ENCODE measurements at places on chromosomes 4 and X.

- no peak for DNase-seq
These were observed 48.5 kb upstream of the GPRIN3 start for GRCh38 chr4:89356086-89356485.

DNA sequence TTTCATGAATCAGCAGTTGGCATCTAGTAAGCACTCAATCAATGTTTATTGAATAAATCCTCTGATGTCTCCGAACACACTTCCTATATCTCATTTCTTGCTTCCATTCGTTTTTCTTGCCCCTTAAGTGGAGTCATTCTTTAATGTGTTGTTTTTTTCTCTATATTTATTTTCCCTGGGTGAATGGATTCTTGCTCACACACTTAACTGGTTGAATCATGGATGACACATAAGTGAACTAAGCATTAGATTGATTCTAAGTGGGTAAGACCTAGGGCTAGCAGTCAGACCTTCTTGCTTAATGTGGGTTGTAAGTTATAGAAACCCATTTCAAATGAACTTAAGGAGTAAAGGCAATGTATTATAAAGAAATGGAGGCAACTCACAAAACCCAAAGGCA lies 111.1 kb downstream of the RTL3 start:
- peak; percentile 72 for DNase-seq

GRCh38 chrX:78923198-78924015 lies 21.8 kb upstream of the P2RY10 start:
- DNase-seq = no peak

- DNase-seq = no peak
These were observed 727.7 kb upstream of the FAM241A start for GRCh38 chr4:111417521-111417920.

DNA sequence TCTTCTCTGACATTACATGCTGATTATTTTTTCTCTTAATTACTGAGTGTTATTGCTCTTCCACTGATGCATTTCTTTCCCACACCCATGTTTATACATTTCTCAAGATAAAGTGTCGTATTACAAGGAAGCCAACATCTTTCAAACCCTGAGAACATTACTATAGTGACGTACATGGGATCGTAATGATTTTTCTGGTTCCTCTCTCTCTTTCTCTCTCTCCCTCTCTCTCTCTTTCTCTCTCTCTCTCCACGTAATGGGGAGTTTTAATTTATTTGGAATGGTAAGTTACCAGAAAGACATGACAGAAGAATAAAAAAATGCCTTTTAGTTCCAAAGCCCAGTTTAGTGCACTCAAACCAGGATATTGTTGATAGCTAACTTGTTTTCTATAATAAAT lies 40.4 kb upstream of the MAPK10 start:
- no peak for DNase-seq

DNA sequence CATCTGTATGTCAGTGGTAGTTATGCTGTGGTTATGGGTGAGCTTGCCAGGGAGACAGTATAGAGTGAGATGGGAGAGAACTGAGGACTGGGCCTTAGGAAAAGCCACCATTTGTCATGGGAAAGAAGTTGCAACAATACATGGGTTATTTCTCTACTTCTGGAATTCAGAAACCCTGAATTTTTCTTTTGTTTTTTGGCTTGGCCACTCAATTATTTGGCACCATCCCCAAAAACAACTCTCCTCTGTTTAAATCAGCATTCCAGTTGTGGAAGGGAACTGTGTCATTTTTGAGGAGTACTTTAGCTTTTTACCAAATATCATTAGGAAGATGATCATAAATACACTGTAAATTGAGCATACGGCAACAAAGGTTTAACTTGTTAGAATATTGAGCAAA lies 41.1 kb upstream of the ACSL4 start:
- no peak for DNase-seq

DNA sequence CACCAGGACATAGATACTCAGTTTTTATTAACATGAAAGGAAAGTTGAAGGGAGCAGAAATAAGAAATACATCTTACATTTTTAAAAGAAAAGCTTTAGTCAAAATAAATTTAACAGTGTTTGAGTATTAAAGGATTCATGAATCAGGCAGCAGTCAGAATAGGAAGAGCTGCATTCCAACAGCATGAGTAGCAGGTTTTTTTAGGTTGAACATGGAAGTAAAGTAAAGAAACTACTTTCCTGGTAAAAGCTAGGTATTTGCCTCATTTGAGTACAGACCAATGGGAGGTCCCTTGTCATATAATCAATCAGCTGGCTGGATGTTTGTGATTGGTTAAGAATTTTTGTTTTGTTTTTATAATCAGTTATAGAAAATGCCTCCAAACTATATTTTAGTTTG lies 645.9 kb upstream of the INTU start:
- peak; percentile 67 for DNase-seq

DNA sequence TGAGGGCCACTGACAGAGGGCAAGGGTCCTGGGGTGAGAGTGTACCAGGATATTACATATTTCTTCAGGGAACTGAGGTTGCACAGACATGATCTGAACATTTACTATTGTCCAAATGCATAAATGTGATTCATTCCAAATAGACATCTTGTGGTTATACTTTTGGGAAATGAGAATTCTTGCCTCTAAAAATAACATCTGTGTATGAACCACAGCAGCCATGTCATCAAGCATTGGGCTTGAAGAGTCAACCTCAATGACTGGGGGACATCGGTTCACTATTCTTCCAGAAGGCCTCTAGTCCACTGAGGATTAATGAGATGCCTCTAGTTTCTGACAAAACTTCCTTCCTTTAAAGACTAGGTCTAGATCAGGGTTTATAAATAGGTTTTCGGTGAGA lies 193.1 kb upstream of the GPC4 start:
- peak; percentile 53 for DNase-seq

- DNase-seq = no peak
These were observed 28.2 kb upstream of the PPP2R2C start for GRCh38 chr4:6500481-6501140.

GRCh38 chr4:57492251-57492878 lies 382.2 kb upstream of the IGFBP7 start:
- no peak for DNase-seq

GRCh38 chr4:95290702-95291101 lies 258.1 kb downstream of the UNC5C start:
- DNase-seq = no peak

GRCh38 chrX:31209005-31209628 lies 137.3 kb upstream of the FTHL17 start:
- DNase-seq = no peak

GRCh38 chr4:76781698-76782595 lies 116.0 kb downstream of the SOWAHB start:
- DNase-seq = peak; percentile 79

- no peak for DNase-seq
These were observed 18.8 kb upstream of the C4orf36 start for GRCh38 chr4:86910820-86911684.

DNA sequence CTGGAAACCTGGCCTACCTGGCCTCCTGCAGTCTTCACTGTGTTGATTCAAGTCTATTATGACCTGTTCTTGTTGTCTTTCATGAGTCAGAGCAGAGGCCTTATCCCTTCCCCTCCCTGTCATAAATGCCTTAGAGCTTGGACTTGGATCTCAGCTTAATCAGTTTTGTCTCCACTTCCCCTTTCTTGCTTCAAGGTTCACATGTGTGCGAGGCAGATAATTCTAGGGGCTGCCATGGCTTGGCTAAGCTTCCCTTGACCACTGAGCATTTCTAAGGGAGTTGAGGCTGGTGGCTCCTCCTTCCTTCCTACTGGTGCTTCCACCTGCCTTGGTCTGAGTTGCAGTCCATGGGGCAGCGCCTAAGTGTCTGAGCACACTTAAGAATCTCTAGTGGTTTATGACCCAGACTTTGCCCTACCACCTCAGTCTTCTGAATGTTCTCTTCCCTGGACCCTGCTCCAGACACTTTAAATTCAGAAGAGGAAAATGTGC lies 1.7 kb upstream of the HEPH start:
- DNase-seq = peak; percentile 2

DNA sequence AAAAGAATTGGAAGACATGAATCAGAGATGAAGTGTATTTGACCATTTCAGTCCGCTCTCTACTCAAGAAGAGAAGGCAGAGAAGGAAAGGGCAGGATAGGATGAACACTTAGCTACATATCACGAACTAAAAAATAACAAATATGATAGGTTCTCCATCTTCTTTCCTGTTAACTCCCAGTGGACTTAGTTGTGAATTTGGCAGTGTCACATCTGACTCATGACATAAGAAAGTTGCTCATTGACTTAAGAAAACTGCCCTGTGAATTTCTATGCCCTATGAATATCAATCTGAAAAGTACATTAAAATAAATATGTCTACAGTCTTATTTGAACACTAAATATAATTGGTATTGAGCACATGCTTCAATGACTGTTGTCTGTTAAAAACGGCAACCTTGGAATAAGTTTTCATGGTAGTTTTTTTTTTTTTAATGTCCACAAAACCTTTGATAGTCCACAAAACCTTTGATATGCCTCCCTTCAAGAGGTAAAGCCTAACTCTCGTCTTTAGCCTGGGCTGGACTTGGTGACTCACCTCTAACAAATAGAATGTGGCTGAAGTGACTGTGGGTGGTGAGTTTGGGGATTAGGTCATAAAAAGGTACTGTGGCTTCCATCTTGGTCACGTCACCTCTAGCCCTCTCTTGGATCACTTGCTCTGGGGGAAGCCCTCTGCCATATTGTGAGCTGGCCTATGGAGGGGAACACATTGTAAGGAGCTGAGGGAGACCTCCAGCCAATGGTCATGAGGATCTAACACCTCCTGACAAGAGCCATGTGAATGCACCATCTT lies 184.7 kb upstream of the S100G start:
- DNase-seq = peak; percentile 15

GRCh38 chr4:183499801-183500200 lies 5.1 kb upstream of the ING2 start:
- DNase-seq = no peak

- DNase-seq = peak; percentile 31
These were observed 166.8 kb downstream of the SHROOM3 start for GRCh38 chr4:76601791-76602190.

DNA sequence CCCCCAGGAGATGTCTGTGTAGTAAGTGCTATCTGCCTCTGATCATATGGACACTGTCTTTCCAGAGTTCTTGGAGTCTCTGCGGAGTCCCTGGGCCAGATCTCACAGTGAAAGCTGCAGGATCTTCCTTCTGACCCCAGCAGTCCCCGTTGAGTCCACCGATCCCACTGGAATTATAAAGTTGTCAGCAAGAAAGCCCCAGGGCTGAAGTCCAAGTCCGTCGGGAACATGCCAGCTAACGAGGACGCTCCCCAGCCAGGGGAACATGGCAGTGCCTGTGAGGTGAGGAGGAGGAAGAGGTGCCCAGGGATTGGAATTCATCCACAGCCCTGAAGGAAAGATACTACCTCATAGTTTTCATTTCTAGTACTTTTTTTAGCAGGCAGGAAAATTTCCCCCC lies 9.3 kb downstream of the ZNF81 start:
- no peak for DNase-seq

DNA sequence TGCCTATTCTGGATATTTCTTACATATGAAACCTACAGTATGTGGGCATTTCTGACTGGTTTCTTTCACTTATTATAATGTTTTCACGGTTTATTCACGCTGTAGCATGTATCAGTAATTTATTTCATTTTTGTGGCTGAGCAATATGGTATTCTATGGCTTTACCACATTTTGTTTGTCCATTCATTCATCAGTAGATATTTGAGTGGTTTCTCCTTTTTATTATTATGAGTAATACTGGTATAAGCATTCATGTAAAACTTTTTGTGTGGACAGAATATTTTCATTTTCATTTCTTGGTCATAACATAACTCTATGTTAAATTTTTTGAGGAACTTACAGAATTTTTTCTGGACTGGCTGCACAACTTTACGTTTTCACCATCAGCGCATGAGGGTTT lies 122.7 kb upstream of the PABPC5 start:
- DNase-seq = no peak

GRCh38 chr4:120694973-120695372 lies 227.6 kb downstream of the PRDM5 start:
- peak; percentile 85 for DNase-seq

DNA sequence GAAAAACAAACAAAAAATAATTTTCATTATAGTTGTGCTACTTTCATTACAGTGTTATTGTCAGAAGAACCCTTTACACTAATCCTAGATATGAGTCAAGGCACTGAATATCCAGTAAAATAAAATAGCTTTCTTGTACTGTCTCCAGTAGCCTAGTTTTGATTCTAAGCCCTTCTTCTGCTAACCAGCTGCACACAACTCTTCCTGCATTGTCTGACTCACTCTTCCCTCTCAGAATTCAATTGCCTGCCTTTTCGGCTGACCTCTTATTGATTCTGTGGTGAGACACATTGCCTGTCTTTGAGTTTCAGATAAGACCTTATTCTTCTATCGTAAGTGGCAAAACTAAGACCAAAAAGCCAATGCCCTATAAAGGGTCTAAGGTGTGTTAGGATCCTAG lies 26.7 kb upstream of the PCDH18 start:
- DNase-seq = no peak

GRCh38 chrX:136488706-136489105 lies 959 bp downstream of the BRS3 start:
- DNase-seq = no peak

GRCh38 chrX:115367951-115368350 lies 78.4 kb downstream of the LUZP4 start:
- peak; percentile 55 for DNase-seq

DNA sequence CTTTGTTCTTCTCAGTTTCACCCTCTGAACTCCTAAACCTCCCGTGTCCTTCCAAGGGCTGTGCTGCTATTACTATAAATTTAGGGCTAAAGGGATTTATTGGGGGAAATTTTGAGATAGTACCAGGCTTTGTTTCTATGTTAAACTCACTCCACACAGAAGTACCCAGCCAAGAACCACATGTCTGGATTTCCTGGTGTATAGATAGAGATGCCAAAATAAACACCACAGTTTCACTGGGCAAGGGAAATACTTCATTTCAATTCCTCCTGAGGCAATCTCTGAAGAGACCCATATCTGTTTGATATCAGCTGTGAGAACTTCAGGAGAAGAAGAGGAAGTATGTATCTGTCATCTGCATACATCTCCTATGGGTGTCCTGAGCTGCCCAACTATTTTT lies 21.7 kb upstream of the CLNK start:
- no peak for DNase-seq

- no peak for DNase-seq
These were observed 6.0 kb downstream of the DHX15 start for GRCh38 chr4:24578364-24578763.

DNA sequence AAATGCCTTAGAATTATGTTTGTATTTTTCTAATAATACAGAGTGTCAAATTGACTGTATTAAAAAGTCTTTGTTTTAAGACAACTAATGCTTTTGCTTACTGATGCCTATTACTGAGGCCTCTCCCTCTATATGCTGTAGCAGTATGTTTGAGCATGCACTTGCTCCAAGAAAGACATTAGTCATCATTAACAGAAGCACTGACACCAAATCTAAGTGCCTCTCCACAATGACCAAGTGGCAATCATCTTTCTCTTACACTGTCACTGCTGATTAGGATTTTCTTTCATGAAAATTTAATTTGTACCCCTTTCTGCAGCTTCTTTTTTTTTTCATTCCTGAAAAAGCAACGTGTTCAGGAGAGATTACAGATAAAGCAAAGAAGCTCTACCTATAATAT lies 11.1 kb upstream of the MAB21L2 start:
- peak; percentile 13 for DNase-seq

Measured in kidney tubule cell (primary cell).